Vein endothelial cell (primary cell): ENCODE measurements at places on chromosomes 4 and X. TPM values are rescaled to one million over a fixed set of nuclear protein-coding genes. Genes with fewer than 3 reads are reported as not detected.

The MAGEA3 gene
- not detected in 2 replicates for total RNA-seq

The PPP4R3C gene
- not detected in 2 replicates for total RNA-seq

The RNF150 gene
- under 0.01 and 0.19 TPM in 2 replicates for total RNA-seq

The TCEAL5 gene
- total RNA-seq, result not detected in 2 replicates

The XK gene
- under 0.01 and 0.10 TPM in 2 replicates for total RNA-seq

The CT45A2 gene
- total RNA-seq, result not detected in 2 replicates

The SAT1 gene
- total RNA-seq, result 389 and 526 TPM in 2 replicates

The DEFB131A gene
- total RNA-seq, result not detected in 2 replicates

The ADGRL3 gene
- not detected in 2 replicates for total RNA-seq

The FGF5 gene
- under 0.01 and 0.29 TPM in 2 replicates for total RNA-seq

The F8A3 gene
- 3.0 and 3.9 TPM in 2 replicates for total RNA-seq

The DRD5 gene
- not detected in 2 replicates for total RNA-seq

The BEX2 gene
- total RNA-seq, result 0.38 TPM in 1 of 2 replicates, not detected in the other

The HPF1 gene
- total RNA-seq, result 23.7 and 25.5 TPM in 2 replicates

The FAAH2 gene
- total RNA-seq, result 0.33 and 0.96 TPM in 2 replicates

The HPGD gene
- not detected in 2 replicates for total RNA-seq

The KLF8 gene
- 0.65 and 1.4 TPM in 2 replicates for total RNA-seq

The WDR1 gene
- total RNA-seq, result 478 and 493 TPM in 2 replicates

The UGT2B15 gene
- not detected in 2 replicates for total RNA-seq

The KCND1 gene
- 0.19 and 0.33 TPM in 2 replicates for total RNA-seq

The FAM53A gene
- total RNA-seq, result 0.57 and 3.6 TPM in 2 replicates

The SUPT20HL2 gene
- total RNA-seq, result not detected in 2 replicates

The PAGE1 gene
- total RNA-seq, result not detected in 2 replicates

The SMIM43 gene
- total RNA-seq, result 0.38 and 1.3 TPM in 2 replicates

The BST1 gene
- total RNA-seq, result 22.0 and 49.3 TPM in 2 replicates

The FGFRL1 gene
- total RNA-seq, result 19.5 and 25.8 TPM in 2 replicates

The HSD17B10 gene
- total RNA-seq, result 47.9 and 52.3 TPM in 2 replicates

The NDST3 gene
- total RNA-seq, result 0.29 and 0.65 TPM in 2 replicates

The ODAPH gene
- not detected in 2 replicates for total RNA-seq

The ZC4H2 gene
- 10.5 and 12.4 TPM in 2 replicates for total RNA-seq

The DUX4 gene
- not detected in 2 replicates for total RNA-seq

The KLHL5 gene
- 60.8 and 86.6 TPM in 2 replicates for total RNA-seq

The DDX60 gene
- total RNA-seq, result 11.1 and 14.7 TPM in 2 replicates

The GPRASP2 gene
- 11.5 and 13.1 TPM in 2 replicates for total RNA-seq

The FAM184B gene
- not detected in 2 replicates for total RNA-seq
